Stimulated activated CD8-positive, alpha-beta memory T cell treated with anti-CD3 and anti-CD28 coated beads, Interleukin-7, amount 100 ng/mL, for 24 hours (primary cell): ENCODE measurements at places on chromosomes 1 and 21.

DNA sequence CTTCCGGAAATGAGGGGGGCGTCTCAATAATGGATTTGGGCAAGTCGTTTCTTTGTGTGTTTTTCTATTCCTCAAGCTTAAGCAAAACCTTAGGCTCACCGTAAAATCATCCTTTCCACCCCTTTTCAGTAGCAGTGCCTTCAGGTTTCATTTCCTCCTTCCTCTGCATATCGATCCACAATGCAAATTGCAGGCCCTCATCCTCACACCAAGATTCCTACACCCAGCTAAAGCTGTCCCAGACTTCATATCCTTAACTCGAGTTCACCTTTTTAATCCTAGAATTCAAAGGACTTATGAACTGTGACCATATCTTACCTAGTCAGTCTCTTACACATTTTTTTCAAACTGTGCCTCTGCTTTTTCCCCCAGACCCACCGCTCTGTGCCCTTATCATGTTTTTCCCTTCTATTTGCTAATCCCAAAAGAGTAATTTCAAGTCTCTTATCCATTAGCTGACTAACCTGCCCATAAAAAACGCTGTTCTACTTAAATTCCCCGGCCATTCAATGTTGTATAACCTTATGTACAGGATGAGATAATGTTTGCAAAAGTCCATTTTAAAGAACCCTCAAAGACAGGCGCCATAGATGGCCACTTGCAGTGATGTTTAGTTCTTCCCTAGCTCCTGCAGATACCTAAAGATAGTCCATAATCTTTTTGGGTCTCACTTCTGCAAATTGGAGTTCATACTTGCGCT lies 1.5 kb downstream of the AKIRIN1 start:
- DNase-seq = no peak

DNA sequence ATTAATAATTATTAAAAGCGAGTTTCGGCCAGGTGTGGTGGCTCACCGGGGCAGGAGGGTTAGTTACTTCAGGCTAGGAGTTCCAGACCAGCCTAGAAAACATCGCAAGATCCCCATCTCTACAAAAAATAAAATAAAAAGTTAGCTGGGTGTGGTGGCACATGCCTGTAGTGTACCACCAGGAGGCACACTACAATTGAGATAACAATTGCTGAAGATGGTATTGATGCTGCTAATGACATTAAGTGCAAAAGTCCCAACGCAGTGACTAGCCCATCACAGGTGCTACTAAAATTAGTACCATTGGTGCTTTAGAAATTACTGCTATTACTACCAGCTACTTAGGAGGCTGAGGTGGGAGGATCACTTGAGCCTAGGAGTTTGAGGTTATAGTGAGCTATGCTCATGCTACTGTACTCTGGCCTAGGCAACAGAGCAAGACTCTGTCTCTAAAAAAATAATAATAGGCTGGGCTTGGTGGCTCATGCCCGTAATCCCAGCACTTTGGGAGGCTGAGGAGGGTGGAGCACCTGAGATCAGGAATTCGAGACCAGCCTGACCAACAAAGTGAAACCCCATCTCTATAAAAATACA lies 156.6 kb downstream of the GREM2 start:
- no peak for DNase-seq

- no peak for DNase-seq
These were observed 92.7 kb downstream of the ESRRG start for GRCh38 chr1:216630532-216630931.

DNA sequence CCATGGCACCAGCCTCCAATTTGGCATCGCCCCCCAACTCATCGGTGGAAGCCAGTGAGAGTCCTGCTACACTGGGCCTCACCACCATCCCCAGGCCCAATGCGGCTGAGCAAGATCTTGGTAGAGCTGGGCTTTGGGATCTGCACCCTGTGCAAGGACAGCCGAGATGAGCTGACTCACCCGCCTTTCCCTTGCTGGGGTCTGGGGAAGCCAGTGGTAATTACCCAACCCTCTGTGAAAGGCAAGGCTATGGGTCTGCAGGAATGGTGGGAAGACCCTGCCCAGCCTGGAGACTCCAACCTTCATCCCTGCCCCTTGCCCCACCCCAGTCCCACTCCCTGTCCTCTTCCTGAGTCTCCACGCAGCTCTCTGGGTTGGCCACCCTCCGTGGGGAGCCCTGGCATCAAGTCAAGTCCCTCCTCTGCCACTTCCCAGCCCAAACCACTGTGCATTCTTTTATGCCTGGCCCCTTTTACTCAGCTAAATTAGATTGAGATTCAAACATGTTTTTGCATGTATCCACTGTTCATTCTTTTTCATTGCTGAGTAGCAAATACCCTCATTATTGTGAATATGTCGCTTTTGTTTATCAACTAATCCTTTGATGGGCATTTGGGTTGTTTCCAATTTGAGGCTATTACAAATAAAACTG lies 8.8 kb downstream of the SMCP start:
- no peak for DNase-seq

- no peak for DNase-seq
These were observed 42.4 kb downstream of the RNF2 start for GRCh38 chr1:185087746-185088145.

GRCh38 chr21:46068516-46069079 lies 29.3 kb upstream of the COL6A2 start:
- DNase-seq = no peak

DNA sequence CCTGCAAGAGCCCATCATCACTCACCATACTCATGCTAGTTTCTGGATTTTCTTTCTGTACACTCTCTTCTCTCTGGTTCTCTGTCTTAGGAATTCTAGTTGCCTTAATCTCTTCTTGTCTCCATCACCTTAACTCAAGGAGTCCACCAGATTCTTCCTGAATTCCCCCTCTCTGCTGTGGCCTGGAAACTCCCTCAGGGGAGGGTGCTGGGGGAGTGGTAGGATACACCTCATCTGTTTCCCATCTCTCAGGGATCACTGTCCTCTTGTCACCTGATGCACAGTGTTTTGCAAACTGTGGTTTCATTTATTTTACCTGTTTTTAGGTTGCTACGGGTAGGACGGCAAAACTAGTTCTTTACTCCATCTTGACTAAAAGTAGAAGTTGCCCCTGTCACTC lies 6.6 kb upstream of the GNG12 start:
- no peak for DNase-seq

GRCh38 chr1:12665511-12665910 lies 21.6 kb downstream of the AADACL4 start:
- DNase-seq = no peak

- no peak for DNase-seq
These were observed 8.4 kb downstream of the TSEN15 start for GRCh38 chr1:184059887-184060286.

DNA sequence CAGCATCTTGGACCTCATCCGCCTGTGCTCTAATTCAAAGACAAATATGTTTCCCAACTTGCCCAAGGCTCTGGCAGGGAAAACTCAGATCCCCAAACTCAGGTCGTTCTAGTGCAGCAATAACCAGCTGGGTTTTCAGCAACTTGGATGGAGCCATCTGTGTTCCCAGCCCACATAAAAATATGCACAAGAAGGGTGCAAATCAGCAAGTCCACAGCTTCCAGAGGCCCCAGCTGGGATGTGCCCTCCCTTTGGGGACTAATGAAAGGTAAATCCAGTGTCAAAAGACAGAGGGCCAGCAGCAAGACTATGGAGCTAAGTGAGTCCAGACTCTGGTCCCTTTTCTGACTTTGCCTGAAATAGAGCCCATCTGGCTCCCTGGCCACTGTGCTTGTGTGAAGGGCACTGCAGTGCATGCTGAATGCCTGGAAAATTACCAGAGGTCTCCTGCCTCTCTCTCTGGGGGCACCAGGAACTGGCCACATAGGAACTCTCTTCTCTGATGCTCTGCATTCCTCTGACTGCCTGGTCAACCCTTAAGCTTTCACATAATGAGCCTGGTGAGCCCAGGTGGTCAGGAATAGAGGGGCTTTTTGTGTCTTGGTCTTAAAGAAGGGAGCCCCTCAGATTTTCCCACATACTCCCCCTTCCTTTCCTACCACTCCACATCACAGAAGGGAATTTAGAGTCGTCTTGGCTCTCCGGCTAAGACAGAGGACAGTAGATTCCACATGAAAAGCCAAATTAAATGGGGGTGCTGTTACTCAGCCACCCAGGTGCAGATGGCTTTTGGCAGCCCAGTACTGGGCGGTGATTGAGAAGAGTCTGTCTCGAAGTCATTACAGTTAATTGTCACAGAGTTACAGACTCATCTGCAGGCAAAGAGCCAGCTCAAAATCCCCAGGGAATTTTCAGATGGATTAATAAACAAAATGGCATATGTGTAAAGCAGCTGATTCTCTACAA lies 88.1 kb upstream of the C1orf21 start:
- DNase-seq = no peak

- DNase-seq = no peak
These were observed 2.0 kb downstream of the CAPN9 start for GRCh38 chr1:230749150-230749549.
